ENCODE measurements at places on chromosomes 2 and 18.

DNA sequence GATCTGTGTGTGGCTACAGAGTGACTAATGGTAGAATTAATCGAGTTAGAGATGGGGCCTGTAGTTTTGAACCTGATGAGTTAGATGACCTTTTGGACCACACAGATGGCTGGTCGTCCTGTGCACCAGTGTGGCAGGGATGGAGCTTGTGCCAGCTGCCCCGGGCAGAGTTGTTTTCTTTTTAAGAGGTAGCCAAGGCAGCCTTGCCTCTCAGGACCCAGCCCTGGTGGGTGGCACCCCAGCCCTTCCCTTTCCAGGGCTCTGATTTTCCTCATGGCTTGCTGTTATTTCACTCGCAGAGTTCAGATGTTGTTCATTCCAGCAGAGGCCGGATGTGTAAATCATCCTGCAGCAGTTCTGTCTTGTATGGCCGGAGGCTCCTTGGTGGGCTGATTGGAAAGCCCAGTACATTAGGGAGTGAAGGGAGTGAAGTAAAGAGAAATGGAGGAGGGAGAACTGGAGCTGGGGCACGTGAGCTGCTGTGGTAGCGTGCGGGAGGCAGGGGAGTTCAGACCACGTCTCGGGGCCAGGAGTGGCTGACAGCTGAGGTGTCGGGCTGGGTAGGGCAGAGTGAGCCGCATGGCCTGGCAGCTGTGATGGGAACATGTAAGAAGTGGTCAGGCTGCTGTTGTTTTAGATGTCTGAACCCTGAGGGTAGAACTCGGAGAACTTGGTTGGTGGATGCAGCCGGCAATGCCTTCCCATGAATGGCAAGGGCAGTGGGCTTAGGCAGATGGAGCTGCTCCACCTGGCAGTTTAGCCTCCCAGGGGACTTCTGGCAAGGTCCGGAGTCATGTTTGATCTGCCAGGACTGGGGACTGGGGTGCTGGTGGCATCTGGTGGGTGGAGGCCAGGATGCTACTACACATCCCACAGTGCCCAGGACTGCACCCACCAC is 28.8 kb downstream of the ASAP2 start:
- DNase-seq = no peak

DNA sequence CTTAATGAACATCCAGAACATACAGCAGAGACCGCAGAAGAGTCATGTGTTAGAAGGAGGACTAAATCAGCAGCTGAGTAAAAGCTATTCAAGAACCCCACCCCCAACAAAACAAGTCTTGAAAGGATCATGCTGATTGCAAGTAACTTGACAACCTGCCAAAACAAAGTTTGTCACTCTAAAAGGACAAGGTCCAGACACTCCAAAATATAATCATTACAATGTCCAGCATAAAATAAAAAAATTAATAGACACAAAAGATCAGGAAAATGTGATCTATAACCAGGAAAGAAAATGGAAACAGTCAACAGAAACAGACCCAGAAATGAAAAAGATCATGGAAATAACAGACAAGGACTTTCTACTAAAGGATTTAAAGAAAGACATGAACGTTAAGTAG is 28.5 kb downstream of the CCDC88A start:
- DNase-seq = no peak

- DNase-seq = no peak
Observed at GRCh38 chr2:144208924-144209323, 311.0 kb downstream of the ZEB2 start.

GRCh38 chr2:220188031-220188430 is 560.6 kb downstream of the SLC4A3 start:
- no peak for DNase-seq

- DNase-seq = no peak
Observed at GRCh38 chr18:48201337-48202005, 207.7 kb downstream of the ZBTB7C start.

- DNase-seq = no peak
Observed at GRCh38 chr18:37872562-37872961, 307.0 kb upstream of the CELF4 start.

GRCh38 chr2:120430957-120431356 is 85.0 kb downstream of the INHBB start:
- no peak for DNase-seq
